ENCODE measurements at places on chromosomes 3 and 15.

GRCh38 chr3:97952280-97952679, 20.0 kb downstream of the RIOX2 start:
- DNase-seq = peak; percentile 94

DNA sequence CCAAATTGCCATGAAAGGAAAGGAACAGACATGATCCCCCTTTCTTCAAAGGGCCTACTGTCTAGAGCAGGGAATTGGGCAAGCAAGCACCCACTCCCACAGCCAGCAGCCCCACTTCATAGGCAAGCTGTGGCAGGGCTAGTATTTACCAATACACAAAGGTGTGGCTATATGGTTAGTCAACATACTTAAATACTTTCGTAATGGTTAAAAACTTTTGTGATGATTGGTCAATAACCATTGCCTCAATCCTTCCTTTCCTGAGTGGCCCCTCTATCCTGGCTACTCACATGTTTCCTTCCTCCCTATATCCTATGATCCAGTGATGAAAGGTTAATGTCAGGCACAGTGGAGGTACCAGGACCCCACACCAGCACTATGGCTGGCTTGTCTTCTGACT, 30.1 kb upstream of the ARL8B start:
- DNase-seq = no peak

GRCh38 chr15:62773369-62774165, 269.0 kb upstream of the TPM1 start:
- peak; percentile 67 for DNase-seq

DNA sequence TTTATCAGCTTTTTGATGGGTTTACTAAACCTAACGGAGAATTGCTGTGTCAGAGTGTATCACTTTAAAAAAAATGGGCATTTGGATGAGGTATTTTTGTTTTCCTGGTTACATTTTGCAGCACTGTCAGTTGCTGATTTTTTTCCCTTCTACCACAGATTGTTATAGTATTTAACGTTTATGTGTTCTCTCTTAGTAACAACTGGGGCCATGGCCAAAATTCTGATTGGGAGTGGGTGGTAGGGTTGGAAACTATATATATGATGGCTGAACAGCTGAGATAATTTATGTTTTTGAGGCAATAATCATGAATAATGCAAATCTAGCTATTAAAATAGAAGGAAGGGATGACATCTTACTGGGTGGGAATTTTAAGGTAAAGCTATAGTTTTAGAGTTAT, 229.4 kb upstream of the SUCLG2 start:
- no peak for DNase-seq

GRCh38 chr3:177931346-177931745, 604.9 kb upstream of the KCNMB2 start:
- no peak for DNase-seq

GRCh38 chr3:13106308-13107001, 33.2 kb upstream of the IQSEC1 start:
- DNase-seq = peak; percentile 16

- DNase-seq = no peak
Observed at GRCh38 chr3:8311321-8311720, 190.3 kb upstream of the LMCD1 start.

- no peak for DNase-seq
Observed at GRCh38 chr3:98592345-98592935, 971 bp downstream of the CPOX start.

GRCh38 chr3:98583766-98584165, 9.6 kb downstream of the CPOX start:
- no peak for DNase-seq

- no peak for DNase-seq
Observed at GRCh38 chr3:33083958-33084357, 13.0 kb downstream of the GLB1 start.

GRCh38 chr3:56421205-56421604, 47.1 kb downstream of the ERC2 start:
- DNase-seq = peak; percentile 73

GRCh38 chr3:174884776-174885568, 25.8 kb downstream of the NAALADL2 start:
- DNase-seq = no peak

DNA sequence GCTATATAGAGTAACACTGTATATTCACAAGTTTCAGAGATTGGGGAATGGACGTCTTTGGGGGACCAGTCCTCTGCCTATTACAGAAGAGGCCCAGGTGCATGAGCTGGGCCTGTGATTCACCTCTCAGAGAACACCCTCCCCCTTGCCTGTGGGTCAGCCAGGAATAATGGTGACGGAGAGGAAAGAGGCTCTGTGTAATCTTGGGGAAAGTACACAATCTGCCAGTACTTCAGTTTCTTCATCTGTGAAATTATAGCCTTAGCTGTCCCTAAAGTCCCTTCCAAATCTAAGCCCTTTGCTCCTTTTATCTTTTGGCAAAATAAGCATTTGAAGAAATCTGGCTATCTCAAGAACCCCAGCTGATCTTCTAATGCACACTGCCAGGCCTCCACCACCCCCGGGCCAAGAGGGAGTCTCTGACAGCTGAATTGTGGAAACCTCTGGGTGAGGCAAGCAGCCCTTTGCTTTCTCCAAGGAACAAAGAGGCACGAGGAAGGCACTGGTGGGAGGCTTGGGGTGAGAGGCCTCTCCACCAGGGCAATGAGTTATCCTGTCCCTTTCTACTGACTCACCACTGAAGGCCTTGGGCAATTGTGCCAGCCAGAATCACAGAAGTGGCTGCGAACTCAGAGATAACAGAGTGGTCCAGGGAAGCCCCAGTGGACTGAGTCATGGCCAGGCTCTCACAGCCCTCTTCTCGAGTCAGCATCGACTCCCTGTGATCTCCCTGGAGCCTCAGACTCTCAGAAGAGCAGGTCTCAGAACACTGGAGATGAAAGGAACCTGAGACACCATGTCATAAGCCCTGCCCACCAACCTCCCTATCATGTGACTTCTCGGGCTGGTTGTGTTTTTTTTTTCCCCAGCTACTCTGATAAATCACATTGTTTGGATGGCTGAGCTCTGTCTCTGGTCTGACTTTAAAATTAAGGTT, 31.8 kb downstream of the CCNL1 start:
- peak; percentile 94 for DNase-seq

GRCh38 chr3:133709139-133709750, 36.9 kb upstream of the TF start:
- no peak for DNase-seq

GRCh38 chr15:59993950-59994401, 10.1 kb upstream of the FOXB1 start:
- DNase-seq = no peak

DNA sequence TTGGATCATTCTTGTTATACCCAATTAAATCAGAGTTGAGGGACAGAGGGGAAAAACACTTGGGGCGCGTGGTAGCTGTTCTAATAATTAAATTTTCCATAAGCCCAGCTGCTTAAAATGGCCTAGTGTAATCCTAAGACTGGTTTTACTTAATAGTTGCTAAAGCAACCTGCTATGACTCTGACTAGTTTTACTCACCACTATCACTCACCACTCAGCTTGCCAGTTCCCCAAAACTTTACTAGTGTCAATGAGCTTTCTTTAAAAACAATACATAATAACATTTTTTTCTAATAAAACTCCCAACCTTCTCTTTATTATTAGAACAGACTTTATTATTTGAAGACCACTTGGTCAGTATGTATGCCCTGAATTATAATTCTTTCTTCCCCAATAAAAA, 49.6 kb downstream of the ECT2 start:
- no peak for DNase-seq

GRCh38 chr3:102485701-102486100, 50.9 kb downstream of the ZPLD1 start:
- no peak for DNase-seq

GRCh38 chr15:31080591-31081014, 20.9 kb downstream of the TRPM1 start:
- no peak for DNase-seq

- no peak for DNase-seq
Observed at GRCh38 chr3:48595075-48595525, at the start of gene COL7A1. Gene COL7A1 (minus strand): TSS chr3:48595329. CDS start chr3:48595159, 170 bp downstream.

GRCh38 chr15:91974321-91974720, 120.8 kb downstream of the SLCO3A1 start:
- DNase-seq = peak; percentile 90

GRCh38 chr3:23785882-23786281, 19.9 kb upstream of the UBE2E1 start:
- DNase-seq = no peak

GRCh38 chr3:156867920-156868319, 41.8 kb downstream of the LEKR1 start:
- no peak for DNase-seq

GRCh38 chr3:135513106-135514059, 452.1 kb upstream of the PPP2R3A start:
- DNase-seq = peak; percentile 51

DNA sequence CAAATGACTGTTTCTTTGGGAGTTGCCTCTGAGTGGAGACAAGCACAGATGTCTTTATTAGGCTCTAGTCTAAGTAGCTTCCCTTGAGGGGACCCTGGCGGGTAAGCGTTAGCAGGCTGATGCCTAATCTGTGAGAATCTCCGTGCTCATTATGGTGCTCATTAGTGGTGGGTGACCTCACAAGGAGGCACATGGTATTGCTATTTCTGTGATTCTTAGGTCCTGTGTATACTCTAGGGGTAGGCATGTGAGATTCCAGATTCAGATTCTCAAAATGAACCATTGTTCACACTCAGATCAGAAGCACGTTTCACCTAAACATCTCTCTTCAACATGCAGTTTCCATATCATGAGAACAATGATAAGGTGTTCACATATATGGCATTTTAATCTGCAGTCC, 809.7 kb downstream of the NR2F2 start:
- no peak for DNase-seq

DNA sequence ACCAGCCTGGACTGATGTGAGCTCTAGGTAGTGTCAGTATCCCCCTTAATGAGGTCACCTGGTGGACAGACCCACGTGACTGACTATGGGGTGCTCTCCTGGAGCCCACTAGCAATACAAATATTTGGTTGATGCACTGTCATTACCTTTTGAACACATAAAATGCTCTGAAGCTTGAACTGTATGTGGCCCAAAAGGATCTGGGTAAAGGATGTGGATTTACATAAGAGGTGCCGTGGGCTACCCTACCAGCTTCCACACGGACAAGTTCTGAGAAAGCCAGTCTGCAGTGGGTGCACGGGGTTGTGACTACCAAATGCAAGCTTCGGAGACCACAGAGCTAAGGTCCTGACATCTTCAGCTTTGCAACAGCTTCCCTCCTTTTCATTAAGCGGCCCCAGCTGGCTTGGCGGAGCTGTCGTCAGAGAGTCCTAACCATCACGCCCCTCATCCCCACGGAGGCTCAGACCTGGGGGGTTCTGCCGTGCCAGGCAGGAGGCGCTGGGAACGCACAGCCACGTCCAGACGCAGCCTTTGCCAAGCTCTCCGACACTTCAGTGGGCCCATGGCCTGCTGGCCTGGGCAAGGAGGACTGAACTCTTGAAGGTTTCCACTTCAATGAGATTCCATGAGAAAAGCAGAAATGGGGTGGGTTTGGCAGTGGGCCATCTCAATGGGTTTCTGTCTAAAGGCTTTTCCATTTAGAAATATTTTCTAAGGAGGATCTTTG, 228.3 kb downstream of the ADAMTS17 start:
- DNase-seq = no peak

DNA sequence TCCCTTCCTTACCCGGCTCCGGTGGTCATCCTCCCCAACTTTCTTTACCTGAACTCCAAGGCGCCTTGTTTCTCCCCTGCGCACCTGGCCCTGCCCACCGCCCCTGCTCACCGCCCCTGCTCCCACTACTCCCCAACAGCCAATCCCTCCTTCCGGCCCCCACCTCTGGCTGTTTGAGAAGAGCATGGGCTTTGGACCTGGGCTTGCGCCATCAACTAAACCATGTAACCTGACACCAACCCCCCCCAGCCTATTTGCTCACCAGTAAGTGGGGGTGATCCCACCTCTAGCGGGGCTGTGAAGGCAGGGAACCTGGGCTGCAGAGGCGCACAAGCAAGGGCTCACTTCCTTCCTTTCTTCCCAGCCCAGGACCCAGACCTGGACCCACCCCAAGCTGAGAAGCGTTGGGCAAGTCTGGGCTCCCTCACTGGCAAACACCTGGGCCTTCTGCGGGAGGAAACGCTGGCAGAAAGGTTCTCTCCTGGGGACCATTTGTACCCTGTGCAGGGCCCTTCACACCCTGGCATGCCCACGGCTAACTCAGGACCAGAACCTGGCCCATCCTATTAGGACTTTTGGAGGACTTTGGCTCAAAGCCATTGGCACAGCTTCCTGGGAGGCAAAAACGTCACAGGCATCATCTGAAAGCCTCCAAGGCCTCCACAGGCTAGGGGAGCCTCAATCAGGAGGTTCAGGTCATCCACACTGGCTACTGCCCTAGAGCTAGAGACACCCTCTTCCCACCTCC, at the start of gene PLXNB1:
Gene PLXNB1 (minus strand): TSS at position 127 of the 748 bp plus-strand sequence. CDS start 5,475 bp downstream, outside the sequence.
- peak; percentile 87 for DNase-seq

GRCh38 chr15:47409600-47409999, 307.7 kb upstream of the SEMA6D start:
- DNase-seq = no peak

GRCh38 chr15:69724333-69724732, 271.7 kb downstream of the RPLP1 start:
- no peak for DNase-seq

DNA sequence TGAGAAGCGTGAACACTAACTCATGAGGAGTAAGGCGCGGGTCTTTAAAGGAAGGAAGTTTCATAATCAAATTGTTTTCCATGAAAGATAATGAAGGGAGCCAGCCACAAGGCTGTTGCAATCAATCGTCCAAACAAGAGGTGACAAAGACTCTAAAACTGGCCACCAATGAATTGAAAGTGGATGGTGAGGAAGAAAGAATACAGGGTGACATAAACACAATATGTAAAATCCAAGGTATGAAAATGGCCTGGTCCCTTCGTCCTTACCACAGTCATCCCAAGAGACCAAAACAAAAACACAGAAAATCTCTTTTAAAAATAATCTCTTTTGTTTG, 12.0 kb downstream of the CD86 start:
- no peak for DNase-seq

GRCh38 chr15:99683000-99683670, 50.1 kb downstream of the LYSMD4 start:
- peak; percentile 75 for DNase-seq

DNA sequence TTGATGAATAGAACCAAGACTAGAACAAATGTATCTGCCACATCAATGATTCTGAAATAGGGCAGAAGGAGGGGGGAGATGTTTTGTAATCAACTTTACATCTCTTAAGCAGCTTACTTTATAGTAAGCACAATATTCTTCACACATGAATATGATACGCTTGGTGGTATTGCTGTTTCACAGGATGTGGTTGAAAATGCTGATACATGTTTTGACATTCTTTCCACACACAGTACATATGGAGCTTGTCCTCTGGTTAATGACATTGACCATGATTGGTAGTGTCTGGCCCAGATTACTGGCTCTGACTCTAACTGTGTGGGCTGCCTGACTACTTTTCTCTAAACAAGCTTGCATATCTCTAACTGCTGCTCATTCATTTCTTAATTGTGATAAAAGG, 168.9 kb downstream of the KLHL25 start:
- DNase-seq = no peak

- no peak for DNase-seq
Observed at GRCh38 chr15:70114221-70114620, 16.5 kb upstream of the TLE3 start.

DNA sequence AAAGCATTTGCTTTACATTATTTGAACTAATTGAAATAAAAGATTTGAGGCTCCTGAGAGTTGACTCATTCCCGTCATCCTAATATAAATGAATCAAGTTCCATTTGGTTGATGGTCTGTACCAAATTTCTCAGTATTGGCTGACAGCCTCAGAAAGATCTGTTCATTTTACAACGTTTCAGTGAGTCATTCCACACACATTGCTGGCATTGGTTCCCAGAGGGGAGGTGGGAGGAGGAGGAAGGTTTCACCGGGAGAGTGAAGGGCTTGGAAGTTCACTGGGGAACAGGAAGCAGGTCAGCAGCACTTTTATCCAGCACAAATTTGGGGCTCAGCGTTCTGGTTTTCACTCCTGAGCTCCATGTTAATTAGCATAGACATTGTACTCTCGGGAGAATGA, 176.7 kb upstream of the CADPS start:
- peak; percentile 1 for DNase-seq
